Aorta (tissue), 5 donors: ENCODE measurements at places on chromosomes 6 and 20. TPM values are rescaled to one million over a fixed set of nuclear protein-coding genes. Genes with fewer than 3 reads are reported as not detected.

DNA sequence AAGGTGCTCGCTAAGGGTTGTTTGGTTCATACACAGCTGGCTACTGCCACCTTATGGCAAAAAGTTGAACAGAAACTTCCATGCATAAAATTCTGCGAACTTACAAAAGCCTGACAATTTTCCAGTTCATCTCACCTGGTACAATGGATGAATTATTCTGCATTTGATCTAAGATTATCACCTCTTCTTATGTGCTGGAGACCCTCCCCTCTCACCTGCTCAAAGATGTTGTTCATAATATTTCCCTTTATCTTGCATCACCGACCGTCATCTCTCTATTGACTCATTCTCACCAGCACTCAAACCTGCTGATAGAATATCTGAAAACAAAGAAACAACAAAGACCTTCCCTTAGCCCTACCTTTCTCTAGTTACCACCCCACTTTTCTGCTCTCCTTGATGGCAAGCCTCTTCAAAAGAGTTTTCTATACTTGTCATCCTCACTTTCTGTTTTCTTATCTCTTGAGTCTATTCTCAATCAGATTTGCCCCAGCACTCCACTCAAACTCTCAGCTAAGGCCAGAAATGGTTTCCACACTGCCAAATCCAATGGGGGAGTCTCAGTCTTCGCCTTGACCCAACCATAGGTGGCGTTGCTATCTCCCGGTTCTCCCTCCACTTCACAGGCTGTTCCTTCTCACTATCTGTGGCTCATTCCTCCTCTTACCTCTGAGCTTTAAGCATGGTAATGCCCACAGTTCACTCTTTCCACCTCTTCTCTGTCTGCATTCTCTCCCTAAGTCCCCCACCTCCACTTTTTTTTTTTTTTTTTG lies 25.8 kb downstream of the SNRNP48 start:
- no peaks in the 10 kb centered on the region for H3K4me1 ChIP-seq
- H3K27me3 ChIP-seq: no peaks in the 10 kb centered on the region
- no peak overlapping the region for H3K27ac ChIP-seq
- no peak overlapping the region for H3K4me3 ChIP-seq
- H3K36me3 ChIP-seq: peaks cover 5% of the 10 kb centered on the region
- DNase-seq: no peak

GRCh38 chr6:83384751-83385150 lies 46.1 kb downstream of the ME1 start:
- no peak overlapping the region for H3K4me3 ChIP-seq
- peaks cover 1% of the 10 kb centered on the region for H3K4me1 ChIP-seq
- H3K27me3 ChIP-seq: no peaks in the 10 kb centered on the region
- DNase-seq: no peak
- no peaks in the 10 kb centered on the region for H3K36me3 ChIP-seq

DNA sequence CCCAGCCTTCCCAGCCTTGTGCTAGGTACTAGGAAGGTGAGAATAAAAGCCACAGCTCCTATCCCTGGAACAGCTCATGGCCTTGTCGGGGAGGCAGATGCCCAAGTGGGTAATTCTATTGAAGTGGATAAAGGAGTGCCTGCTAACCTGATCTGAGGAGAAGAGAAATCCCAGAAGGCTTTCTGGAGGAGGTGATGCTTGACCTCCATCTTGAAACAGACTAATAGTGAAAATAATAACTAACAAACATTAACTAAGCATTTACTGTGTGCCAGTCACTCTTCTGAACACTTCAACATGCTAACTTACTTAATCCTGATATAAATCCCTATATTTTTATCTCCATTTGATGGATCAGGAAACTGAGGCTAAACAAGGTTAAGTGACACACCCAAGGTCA lies 493.2 kb upstream of the CHD6 start:
- no peak overlapping the region for H3K4me3 ChIP-seq
- no peaks in the 10 kb centered on the region for H3K4me1 ChIP-seq
- no peak for DNase-seq
- no peaks in the 10 kb centered on the region for H3K36me3 ChIP-seq

- H3K27ac ChIP-seq: no peak overlapping the region
- H3K4me3 ChIP-seq: peak overlapping the region; percentile 94
- no peaks in the 10 kb centered on the region for H3K36me3 ChIP-seq
- H3K4me1 ChIP-seq: no peaks in the 10 kb centered on the region
- H3K27me3 ChIP-seq: no peaks in the 10 kb centered on the region
Observed at GRCh38 chr6:27517928-27518787, 45.3 kb upstream of the ZNF184 start.

GRCh38 chr6:122751326-122751725 lies 28.2 kb upstream of the FABP7 start:
- no peaks in the 10 kb centered on the region for H3K36me3 ChIP-seq
- no peak overlapping the region for H3K4me3 ChIP-seq
- no peak for DNase-seq
- H3K27ac ChIP-seq: no peak overlapping the region
- no peaks in the 10 kb centered on the region for H3K4me1 ChIP-seq

DNA sequence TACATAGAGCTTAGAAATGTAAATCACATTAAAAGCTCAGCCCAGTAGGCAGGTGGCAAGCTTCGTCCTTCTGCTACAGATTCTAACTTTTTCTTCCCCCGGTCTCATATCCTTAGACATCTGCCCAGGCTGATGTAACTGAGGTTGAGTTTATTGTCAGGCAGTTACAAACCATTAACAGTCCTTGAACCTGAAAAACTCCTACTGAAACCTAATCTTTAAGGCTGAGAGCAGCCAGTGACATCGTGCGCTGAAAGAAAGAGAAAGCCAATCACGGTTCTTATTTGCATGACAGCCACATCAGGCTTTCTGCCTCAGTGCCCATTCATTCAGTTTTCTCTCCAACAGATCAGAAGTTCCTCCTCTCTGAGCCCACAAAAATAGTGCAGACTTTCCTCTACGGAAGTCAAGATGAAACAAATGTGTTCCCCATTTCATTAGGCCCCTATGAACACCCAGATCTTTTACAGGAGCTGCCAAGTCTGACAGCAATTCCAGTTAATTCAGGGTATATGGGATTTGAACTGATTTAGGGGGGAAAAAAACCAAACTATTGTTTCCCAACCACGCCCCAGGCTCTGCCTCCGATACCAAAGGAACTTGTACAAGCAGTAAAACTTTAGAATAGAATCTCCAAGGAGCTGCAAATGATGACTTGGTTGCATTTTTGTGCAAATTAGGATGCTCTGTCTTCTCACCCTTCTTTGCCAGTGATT lies at the start of gene NHSL1:
TSS of gene NHSL1 (minus strand) at position 192 of the 716 bp plus-strand sequence. CDS start 204 bp downstream, outside the sequence.
- no peak within 1 kb of the TSS for H3K4me3 ChIP-seq
- no peak for DNase-seq

DNA sequence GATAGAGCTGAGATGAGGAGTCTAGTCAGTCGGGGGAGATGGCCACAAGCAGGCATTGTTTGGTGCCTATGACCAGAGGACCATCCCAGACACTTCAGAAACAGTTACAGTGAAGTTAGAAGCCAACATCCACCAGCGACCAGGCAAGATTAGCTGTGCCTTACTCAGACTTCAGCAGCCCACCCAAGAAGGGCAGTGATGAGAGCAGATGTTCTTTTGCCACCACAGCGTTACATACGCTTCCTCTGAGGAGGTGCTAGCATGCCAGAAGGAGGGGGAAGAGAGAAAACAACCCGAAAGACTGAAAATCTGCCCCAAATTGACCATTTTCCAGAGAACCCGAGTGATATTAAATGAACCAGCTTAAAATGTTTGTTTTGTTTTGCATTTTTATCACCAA lies 186.8 kb downstream of the PRL start:
- no peak overlapping the region for H3K27ac ChIP-seq
- H3K27me3 ChIP-seq: no peaks in the 10 kb centered on the region
- peaks cover 4% of the 10 kb centered on the region for H3K4me1 ChIP-seq
- H3K4me3 ChIP-seq: no peak overlapping the region

GRCh38 chr20:9590189-9590588 lies 75.8 kb downstream of the LAMP5 start:
- no peak overlapping the region for H3K27ac ChIP-seq
- H3K27me3 ChIP-seq: no peaks in the 10 kb centered on the region
- no peaks in the 10 kb centered on the region for H3K36me3 ChIP-seq
- DNase-seq: no peak
- H3K4me1 ChIP-seq: no peaks in the 10 kb centered on the region

DNA sequence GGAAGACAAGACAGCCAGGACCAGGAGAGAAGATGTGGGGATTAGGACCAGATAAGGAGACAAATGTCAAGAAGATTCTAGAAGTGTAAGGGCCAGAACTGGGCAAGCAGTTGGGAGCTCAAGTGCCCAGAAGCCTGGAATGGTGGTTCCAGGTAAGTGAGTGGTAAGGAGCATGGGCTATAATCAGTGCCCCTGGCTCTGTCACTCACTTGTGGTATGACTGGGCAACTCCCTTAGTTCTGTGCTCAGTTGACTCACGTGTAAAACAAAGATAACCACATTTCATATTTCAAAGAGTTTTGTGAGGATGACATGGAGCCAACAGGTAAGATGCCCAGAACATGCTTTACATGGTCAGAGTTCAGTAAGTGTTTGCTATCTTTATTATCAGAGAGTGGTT lies 11.2 kb downstream of the CCDC167 start:
- no peaks in the 10 kb centered on the region for H3K36me3 ChIP-seq
- H3K27me3 ChIP-seq: no peaks in the 10 kb centered on the region
- no peak for DNase-seq
- no peak overlapping the region for H3K27ac ChIP-seq
- no peak overlapping the region for H3K4me3 ChIP-seq
- no peaks in the 10 kb centered on the region for H3K4me1 ChIP-seq

DNA sequence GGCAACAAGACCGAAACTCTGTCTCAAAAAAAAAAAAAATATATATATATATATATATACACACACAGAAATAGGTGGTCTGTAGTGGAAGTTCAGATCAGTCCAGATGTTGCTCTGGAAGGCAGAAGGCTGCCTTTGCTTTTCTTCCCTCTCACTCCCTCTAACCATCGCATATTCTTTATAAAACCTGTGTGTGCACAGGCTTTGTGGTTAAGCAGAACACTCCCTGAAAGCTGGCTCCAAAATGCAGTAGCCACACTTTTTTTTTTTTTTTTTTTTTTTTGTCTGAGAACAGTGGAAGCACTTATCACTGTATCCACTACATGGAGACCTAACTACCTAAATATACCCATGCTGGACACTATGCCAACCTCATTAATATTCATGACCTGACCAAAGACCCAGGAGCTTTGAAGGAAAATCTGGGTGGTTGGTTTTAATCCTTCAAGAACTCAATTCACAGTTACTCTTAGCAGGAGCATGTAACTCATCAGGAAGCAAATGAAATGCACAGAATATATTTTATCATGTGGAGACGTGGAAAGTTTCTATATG lies 20.0 kb upstream of the GFOD1 start:
- H3K27me3 ChIP-seq: no peaks in the 10 kb centered on the region
- H3K27ac ChIP-seq: no peak overlapping the region
- DNase-seq: no peak
- H3K4me1 ChIP-seq: no peaks in the 10 kb centered on the region

- no peak overlapping the region for H3K27ac ChIP-seq
- DNase-seq: no peak
- no peak overlapping the region for H3K4me3 ChIP-seq
- no peaks in the 10 kb centered on the region for H3K27me3 ChIP-seq
Observed at GRCh38 chr6:81996414-81996813, 243.9 kb upstream of the TENT5A start.

GRCh38 chr20:44404204-44405181 lies 49.0 kb downstream of the HNF4A start:
- no peaks in the 10 kb centered on the region for H3K36me3 ChIP-seq
- H3K4me3 ChIP-seq: no peak overlapping the region
- H3K27ac ChIP-seq: no peak overlapping the region
- H3K4me1 ChIP-seq: no peaks in the 10 kb centered on the region
- no peak for DNase-seq

GRCh38 chr6:17877895-17878440 lies 109.5 kb downstream of the KIF13A start:
- H3K36me3 ChIP-seq: no peaks in the 10 kb centered on the region
- peaks cover 3% of the 10 kb centered on the region for H3K4me1 ChIP-seq
- no peak for DNase-seq
- no peaks in the 10 kb centered on the region for H3K27me3 ChIP-seq
- no peak overlapping the region for H3K4me3 ChIP-seq

- no peak for DNase-seq
- no peak overlapping the region for H3K4me3 ChIP-seq
- no peak overlapping the region for H3K27ac ChIP-seq
- no peaks in the 10 kb centered on the region for H3K36me3 ChIP-seq
- H3K4me1 ChIP-seq: peaks cover 1% of the 10 kb centered on the region
Observed at GRCh38 chr6:36616893-36617521, 22.8 kb downstream of the SRSF3 start.

- H3K27me3 ChIP-seq: no peaks in the 10 kb centered on the region
- H3K27ac ChIP-seq: no peak within 1 kb of the TSS
- DNase-seq: no peak
- H3K36me3 ChIP-seq: no peaks in the 10 kb centered on the region
- no peak within 1 kb of the TSS for H3K4me3 ChIP-seq
Observed at GRCh38 chr6:73369563-73369962, at the start of gene OOEP. OOEP (minus strand) TSS chr6:73369897; CDS start chr6:73369792, 105 bp downstream.

DNA sequence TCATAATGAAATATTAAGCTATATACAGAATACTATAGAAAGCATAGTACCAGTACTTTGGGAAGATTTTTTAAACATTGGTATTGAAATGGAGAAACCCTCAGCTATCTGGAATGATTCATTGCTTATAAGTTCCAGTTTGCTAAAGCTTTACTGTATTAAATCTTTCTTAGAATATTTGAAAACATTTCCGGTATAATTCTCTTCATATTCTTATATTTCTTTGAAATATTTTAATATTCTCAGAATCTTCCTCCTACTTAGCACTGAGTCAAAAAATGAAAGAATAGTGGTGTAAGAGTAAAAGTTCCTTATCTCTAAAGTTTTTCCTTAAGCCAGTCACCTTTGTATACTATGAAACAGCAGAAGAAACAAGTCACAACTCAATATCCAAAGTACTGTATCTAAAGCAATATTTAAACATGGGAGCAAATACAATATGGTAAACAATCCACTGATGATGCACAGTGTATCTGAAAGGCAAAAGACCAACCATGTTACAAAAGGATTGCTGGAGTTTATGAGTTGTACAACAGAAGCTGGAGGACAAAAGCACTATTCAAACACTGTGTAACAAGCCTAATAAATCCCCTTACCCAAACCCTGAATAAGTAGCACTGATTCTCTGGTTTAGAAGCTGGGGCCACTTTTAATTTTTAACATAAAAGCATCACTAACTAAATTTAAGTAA lies 102.1 kb downstream of the PRDM1 start:
- no peak overlapping the region for H3K27ac ChIP-seq
- H3K4me3 ChIP-seq: no peak overlapping the region
- H3K27me3 ChIP-seq: no peaks in the 10 kb centered on the region
- H3K36me3 ChIP-seq: no peaks in the 10 kb centered on the region
- DNase-seq: no peak
- H3K4me1 ChIP-seq: no peaks in the 10 kb centered on the region

- H3K27me3 ChIP-seq: no peaks in the 10 kb centered on the region
- no peak for DNase-seq
- H3K4me1 ChIP-seq: no peaks in the 10 kb centered on the region
- H3K4me3 ChIP-seq: no peak overlapping the region
Observed at GRCh38 chr6:149935246-149935645, 6.6 kb upstream of the ULBP2 start.

GRCh38 chr20:36866681-36867495 lies 9.1 kb upstream of the TLDC2 start:
- H3K27ac ChIP-seq: no peak overlapping the region
- no peaks in the 10 kb centered on the region for H3K36me3 ChIP-seq
- no peaks in the 10 kb centered on the region for H3K27me3 ChIP-seq
- no peak for DNase-seq

Gene PAX1
- not detected for total RNA-seq

Gene RBM24
- 6.1 TPM for total RNA-seq

Gene RIMS1
- total RNA-seq: 5.7 TPM

Gene KIFC1
- 2.0 TPM for total RNA-seq

Gene MYB
- total RNA-seq: not detected

Gene ASF1A
- total RNA-seq: 11.5 TPM

Gene PRKN
- 17.3 TPM for total RNA-seq

Gene C20orf141
- total RNA-seq: not detected

Gene TCF21
- 0.63 TPM for total RNA-seq

Gene SLC17A1
- total RNA-seq: not detected

Gene TREM2
- total RNA-seq: 8.1 TPM
